Effector CD4-positive, alpha-beta T cell (primary cell): ENCODE measurements at places on chromosomes 5 and 9.
A peak's percentile ranks its signal among the peaks of the same experiment; 100 is the strongest.

DNA sequence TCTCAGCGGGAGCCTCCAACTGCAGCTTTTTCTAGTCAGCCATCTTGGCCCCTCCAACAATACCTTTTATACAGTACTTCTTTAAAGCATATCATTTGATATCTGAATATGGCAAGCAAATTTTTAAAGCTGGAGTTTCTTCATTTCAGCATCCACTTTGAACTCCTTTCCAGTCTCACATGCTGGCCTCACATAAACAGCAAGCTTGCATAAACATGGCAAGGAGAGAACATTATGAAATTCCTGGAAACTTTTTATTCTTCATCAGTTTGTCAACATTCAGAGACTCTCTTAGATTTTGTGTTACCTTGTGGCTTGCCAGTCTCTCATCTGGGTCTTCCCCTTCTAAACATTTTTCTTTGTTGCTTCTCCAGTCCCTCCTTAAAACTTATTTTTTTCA lies 745.3 kb downstream of the NR2F1-AS1 start:
- no peak for DNase-seq

DNA sequence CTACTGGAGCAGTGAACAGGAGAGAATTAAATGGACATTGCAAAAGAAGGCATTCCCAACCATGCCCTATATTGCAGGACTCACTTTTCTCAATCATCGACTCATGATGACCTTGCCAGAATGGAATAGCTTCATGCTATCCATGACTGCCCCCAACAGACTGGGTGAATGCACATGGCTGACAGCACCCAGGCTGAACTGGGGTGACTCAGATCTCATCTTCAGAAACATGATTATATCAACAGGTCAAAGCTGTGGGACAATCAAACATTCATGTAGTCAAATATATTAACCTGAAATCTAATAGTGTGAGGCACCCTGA lies 34.7 kb upstream of the MIER3 start:
- no peak for DNase-seq

- no peak for DNase-seq
Measured at GRCh38 chr5:23996525-23996924, 489.1 kb downstream of the PRDM9 start.

DNA sequence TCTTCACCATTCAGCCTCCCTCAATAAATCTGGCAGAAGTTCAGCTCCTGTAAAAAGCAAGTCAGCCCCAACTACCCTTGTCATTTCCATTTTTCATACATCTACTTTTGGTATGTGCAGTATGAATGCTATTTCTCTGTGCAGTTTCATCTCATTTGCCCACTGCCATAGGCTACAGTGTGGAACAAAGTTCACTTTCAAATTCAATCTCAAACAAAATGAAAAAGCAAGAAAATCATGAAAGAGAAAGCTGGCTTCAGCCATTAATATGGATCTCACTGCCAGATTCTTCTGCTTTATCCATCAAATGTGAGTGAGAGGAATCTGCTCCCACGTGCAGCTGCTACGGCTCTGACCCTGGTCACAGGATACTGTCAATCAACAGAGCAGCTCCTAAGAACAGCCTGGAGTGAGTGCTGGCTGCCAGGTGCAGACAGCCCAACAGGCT lies 494.2 kb downstream of the ZNF608 start:
- no peak for DNase-seq

DNA sequence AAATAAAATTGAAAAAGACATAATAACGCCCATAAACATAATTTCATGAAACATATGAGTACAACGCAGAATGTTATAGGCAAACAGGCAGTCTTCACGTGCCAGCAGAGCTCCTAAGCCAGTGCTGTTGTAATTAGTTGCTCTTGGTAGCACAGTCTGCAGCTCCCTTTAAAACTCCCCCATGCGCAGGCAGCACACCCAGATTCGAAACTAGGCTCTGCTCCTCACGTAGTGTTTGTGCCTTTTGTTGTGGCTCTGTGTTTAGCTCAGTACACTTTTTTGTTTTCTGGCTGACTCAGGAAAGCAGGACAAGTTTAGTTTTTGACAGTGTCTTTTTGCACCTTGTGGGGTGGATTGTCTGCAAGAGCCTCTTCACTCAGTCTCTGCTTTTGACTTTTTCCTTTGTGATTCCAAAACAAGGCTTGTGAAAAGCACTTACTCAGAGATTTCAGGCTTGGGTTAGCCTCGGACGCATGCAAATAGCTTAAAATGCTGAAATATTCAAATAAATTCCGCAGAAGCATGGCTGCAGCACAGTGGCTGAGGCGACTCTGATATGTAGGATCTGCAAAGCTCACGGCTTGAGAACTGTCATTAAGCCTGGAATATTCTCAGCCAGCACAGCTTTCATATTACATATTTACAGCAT lies 113.6 kb downstream of the IRX1 start:
- no peak for DNase-seq

- no peak for DNase-seq
Measured at GRCh38 chr5:79263290-79263689, 27.4 kb downstream of the JMY start.

- DNase-seq = no peak
Measured at GRCh38 chr9:129310666-129311350, 132.7 kb upstream of the IER5L start.

- no peak for DNase-seq
Measured at GRCh38 chr9:129362287-129363000, 184.4 kb upstream of the IER5L start.

GRCh38 chr9:116003397-116003796 lies 150.2 kb upstream of the PAPPA start:
- no peak for DNase-seq

DNA sequence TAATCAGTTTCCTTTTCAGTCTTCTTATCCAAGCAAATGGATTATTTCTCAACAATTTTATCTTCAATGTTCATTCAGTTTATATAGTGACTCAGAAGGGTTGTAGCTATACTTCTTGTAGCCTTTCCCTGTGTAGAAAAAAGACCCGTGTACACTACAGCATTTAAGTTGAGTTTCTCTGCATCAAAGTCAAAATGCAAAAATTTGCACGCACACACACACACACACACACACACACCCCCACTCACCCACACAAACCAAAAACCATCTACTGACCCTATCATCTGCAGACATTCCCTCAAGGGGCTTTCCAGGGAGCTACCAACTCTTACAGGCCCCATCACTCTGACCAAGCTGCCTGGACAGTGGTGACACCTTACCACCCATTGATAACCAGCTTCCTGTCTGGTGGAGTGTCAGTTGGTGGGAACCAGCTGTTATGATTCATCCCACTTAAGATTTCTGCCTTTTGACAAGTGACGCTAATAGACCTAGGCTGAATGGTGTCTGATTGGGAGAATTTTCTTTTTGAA lies 12.2 kb upstream of the ELL2 start:
- DNase-seq = no peak

DNA sequence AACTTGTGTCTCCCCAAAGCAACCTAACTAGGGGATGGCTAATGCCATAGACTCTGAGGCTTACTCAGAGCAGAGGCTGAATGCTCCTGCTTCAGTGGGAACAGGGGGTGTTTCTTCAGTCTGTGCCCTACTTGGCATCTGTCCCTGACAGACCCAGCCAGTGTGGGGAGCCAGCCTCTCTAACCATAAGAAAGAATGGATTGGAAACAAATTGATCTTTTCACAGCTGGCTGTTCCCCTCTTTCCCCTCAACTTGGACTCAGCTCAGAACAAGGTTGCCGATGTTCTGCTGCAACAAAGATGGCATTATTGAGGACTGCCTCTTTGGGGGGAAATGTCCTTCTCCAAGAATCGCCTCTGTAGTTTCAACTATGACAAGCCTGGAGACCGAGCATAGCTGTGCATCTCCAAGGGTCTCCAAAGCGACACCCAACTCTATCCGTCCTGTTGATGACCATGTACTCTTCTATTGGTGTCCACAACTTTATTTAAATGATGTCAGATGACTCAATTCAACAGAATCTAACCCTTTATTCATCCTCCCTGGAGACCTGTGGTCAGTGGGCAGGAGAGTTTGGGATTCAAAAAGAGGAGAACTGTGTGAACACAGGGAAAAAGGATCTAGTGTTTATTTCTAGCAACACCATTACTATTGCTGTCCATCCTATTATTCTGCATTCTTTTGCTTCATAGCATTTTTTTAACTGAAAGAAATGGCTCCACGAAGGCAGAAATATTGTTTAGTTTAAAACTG lies 24.7 kb upstream of the TNC start:
- no peak for DNase-seq

DNA sequence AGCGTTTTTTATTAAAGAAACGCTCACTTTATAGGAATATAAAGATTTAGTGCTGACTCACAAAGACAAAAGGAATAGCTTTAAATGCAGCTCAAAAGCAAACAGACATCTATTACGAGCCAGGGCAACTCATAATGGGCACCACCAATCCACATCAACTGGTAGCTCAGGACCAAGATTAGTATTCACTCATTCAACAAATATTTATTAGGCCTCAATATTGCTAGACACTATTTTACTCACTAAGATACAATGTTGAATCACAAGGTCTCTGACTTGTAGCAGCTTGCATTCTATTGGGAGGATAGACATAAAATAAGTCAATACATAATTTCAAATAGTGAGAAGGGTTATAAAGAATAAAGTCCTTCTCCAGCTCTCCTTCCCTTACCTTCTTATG lies 8.0 kb upstream of the MAN2A1 start:
- DNase-seq = no peak

- DNase-seq = no peak
Measured at GRCh38 chr9:123485216-123485615, 129.2 kb downstream of the CRB2 start.

DNA sequence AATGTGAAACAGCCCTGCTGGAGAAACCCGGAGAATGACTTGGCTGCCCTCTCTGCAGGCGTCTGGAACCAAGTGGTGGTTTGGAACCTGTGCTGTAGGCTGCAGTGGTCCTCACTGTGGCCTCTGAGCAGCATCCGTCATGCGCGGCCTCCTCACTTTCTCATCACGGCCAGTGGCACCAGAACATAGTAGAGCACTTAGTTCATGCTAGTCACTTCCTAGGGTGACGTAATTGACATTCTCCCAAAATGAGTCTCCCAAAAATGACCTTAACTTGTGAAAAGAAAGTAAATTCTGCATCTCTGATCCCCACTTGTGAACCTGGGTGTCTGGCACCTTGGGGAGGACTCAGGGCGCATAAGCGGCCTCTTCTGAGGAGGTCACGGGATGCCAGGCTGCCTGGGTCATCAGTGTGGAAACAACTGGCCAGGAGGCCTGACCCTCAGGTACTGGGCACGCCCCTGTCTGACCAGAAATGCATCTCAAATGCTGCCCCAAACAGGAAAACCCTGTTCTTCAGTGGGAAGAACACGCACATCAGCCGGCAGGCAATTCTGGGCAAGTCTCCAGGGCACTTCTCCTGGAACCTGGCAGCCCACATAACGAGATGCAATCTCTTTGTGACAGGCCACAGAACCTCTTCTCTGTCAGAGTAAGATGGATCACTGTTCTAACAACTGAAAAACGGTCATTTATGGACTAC lies 36.6 kb upstream of the SPTLC1 start:
- no peak for DNase-seq

GRCh38 chr9:127244609-127245601 lies 19.7 kb upstream of the GARNL3 start:
- peak; percentile 95 for DNase-seq

DNA sequence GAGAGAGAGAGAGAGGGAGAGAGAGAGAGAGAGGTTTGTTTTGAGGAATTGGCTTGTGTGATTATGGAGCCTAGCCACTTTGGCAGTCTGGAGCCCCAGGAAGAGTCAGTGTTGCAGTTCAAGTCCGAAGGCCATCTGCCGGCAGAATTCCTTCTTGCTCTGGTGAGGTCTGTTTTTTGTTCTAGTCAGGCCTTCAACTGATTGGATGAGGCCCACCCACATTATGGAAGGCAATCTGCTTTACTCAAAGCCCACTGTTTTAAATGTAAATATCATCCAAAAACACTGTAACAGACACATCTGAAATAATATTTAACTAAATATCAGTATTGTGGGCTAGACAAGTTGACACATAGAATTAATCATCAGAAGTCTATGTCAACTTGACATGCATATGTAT lies 11.4 kb upstream of the GRM6 start:
- DNase-seq = no peak

DNA sequence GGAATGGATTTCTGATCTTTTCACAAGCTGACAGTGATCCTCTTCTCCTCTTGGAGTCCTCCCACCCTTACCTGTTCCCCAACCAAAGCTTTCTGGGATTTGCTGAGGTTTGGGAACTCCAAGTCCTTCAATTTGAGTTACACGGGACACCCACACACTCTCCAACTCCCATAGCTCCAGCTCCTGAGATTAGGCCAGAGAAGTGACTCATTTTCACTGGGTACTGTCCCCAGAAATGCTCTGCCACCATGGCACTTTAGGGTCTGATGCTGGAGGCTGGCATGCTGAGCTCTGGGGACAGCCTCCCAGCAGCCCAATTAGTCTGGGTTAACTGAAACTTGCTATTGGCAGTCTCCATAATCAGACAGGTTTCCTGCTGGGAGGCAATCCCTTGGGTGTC lies 14.0 kb upstream of the HRCT1 start:
- DNase-seq = no peak

GRCh38 chr9:119213471-119213870 lies 155.8 kb downstream of the BRINP1 start:
- no peak for DNase-seq

- DNase-seq = no peak
Measured at GRCh38 chr5:179323026-179323870, 22.0 kb downstream of the ADAMTS2 start.

DNA sequence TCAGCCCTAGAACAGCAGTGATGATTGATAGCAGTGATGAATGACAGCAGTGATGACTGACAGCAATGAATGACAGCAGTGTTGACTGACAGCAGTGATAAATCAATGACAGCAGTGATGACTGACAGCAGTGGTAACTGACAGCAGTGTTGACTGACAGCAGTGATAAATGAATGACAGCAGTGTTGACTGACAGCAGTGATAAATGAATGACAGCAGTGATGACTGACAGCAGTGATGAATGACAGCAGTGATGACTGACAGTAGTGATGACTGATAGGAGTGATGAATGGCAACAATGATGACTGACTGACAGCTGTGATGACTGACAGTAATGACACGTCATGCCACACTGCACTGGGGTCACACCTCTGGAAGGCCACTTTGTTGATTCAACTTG lies 106.8 kb downstream of the ENTREP1 start:
- DNase-seq = no peak

- no peak for DNase-seq
Measured at GRCh38 chr5:102819634-102820033, 64.5 kb downstream of the PAM start.

GRCh38 chr9:4159696-4160095 lies 140.2 kb downstream of the GLIS3 start:
- no peak for DNase-seq
